Stimulated activated CD8-positive, alpha-beta memory T cell treated with anti-CD3 and anti-CD28 coated beads, Interleukin-12 subunit alpha, Interleukin-12 subunit beta, amount 100 ng/mL, for 1 hour (primary cell): ENCODE measurements at places on chromosomes 2 and 18.

- no peak for DNase-seq
Observed at GRCh38 chr2:74747411-74748080, 86.4 kb upstream of the HK2 start.

DNA sequence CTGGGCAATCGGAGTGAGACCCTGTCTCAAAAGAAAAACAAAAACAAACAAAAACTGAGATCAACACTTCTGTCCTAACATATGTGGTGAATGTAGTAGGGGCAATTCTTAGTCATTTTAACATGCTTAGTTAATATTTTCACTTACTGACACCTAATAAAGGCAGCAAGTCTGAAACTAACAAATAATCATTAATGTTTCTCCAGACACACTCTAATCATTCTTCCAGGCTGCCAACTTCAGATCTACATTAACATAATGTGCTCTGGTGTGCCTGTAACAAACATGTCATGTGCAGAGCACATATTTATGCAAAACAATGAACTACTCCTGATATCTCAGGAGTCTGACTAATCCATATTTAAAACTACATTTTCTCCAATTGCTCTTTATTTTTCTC, 6.0 kb downstream of the KRCC1 start:
- DNase-seq: no peak

GRCh38 chr2:234435836-234436481, 60.9 kb downstream of the ARL4C start:
- DNase-seq: no peak

GRCh38 chr2:182038576-182038975, 52.9 kb downstream of the PPP1R1C start:
- DNase-seq: no peak

GRCh38 chr2:905833-906140, 44.9 kb upstream of the SNTG2 start:
- no peak for DNase-seq

GRCh38 chr18:24735624-24736231, 275.3 kb downstream of the HRH4 start:
- DNase-seq: no peak
